Thoracic aorta endothelial cell (primary cell): ENCODE measurements at places on chromosomes 4 and X. TPM values are rescaled to one million over a fixed set of nuclear protein-coding genes. Genes with fewer than 3 reads are reported as not detected.

Gene TRPC5OS
- total RNA-seq, result 0.14 TPM in 1 of 2 replicates, not detected in the other

Gene KIF4A
- 31.4 and 39.1 TPM in 2 replicates for total RNA-seq

Gene PPP4R3C
- total RNA-seq, result not detected in 2 replicates

Gene ADGRG4
- under 0.01 TPM in 1 of 2 replicates, not detected in the other for total RNA-seq

Gene NDP
- total RNA-seq, result 0.27 and 1.2 TPM in 2 replicates

Gene PABPC4L
- 0.27 and 0.65 TPM in 2 replicates for total RNA-seq

Gene LIMCH1
- 16.8 and 27.4 TPM in 2 replicates for total RNA-seq

Gene RAB33B
- total RNA-seq, result 30.8 and 40.4 TPM in 2 replicates

Gene GNRHR
- not detected in 2 replicates for total RNA-seq

Gene CLGN
- 0.13 and 2.0 TPM in 2 replicates for total RNA-seq

Gene NHS
- 0.13 and 0.29 TPM in 2 replicates for total RNA-seq

Gene GAGE12H
- not detected in 2 replicates for total RNA-seq

Gene UGT2B10
- total RNA-seq, result not detected in 2 replicates

Gene SRPX
- total RNA-seq, result 317 and 330 TPM in 2 replicates

Gene CT45A10
- total RNA-seq, result not detected in 2 replicates

Gene ZBTB49
- total RNA-seq, result 5.4 and 12.4 TPM in 2 replicates

Gene ETNPPL
- total RNA-seq, result 0.22 and 0.27 TPM in 2 replicates

Gene MAGEA12
- total RNA-seq, result not detected in 2 replicates

Gene STK26
- total RNA-seq, result 2.5 and 5.4 TPM in 2 replicates

Gene ARHGEF38
- not detected in 2 replicates for total RNA-seq

Gene ZNF330
- 31.1 and 33.7 TPM in 2 replicates for total RNA-seq

Gene FAM236B
- not detected in 2 replicates for total RNA-seq

Gene EVC
- 23.1 and 25.8 TPM in 2 replicates for total RNA-seq

Gene MAGEC3
- not detected in 2 replicates for total RNA-seq

Gene PABPC5
- total RNA-seq, result 1.5 and 2.3 TPM in 2 replicates

Gene LONRF3
- 16.7 and 18.8 TPM in 2 replicates for total RNA-seq

Gene EFHC2
- total RNA-seq, result 0.07 TPM in 1 of 2 replicates, not detected in the other

Gene ATP1B4
- total RNA-seq, result not detected in 2 replicates

Gene TLL1
- total RNA-seq, result 8.0 and 15.2 TPM in 2 replicates

Gene CENPVL2
- total RNA-seq, result not detected in 2 replicates

Gene TGIF2LX
- total RNA-seq, result not detected in 2 replicates

Gene MTCP1
- 2.3 and 3.6 TPM in 2 replicates for total RNA-seq

Gene ABCE1
- total RNA-seq, result 341 and 375 TPM in 2 replicates

Gene RPGR
- 57.7 and 70.7 TPM in 2 replicates for total RNA-seq

Gene SPANXC
- not detected in 2 replicates for total RNA-seq

Gene MAGEA6
- total RNA-seq, result not detected in 2 replicates

Gene LINC00632
- total RNA-seq, result 1.3 and 2.8 TPM in 2 replicates

Gene GC
- total RNA-seq, result not detected in 2 replicates

Gene MAGIX
- 0.36 and 0.40 TPM in 2 replicates for total RNA-seq

Gene SHROOM4
- total RNA-seq, result 54.1 and 82.8 TPM in 2 replicates

Gene KIAA1210
- total RNA-seq, result not detected in 2 replicates

Gene TASL
- total RNA-seq, result not detected in 2 replicates

Gene UGT2B11
- total RNA-seq, result not detected in 2 replicates

Gene LEF1
- total RNA-seq, result not detected in 2 replicates
